ENCODE measurements at places on chromosomes 16 and 17.

GRCh38 chr16:75109732-75110243, 6.8 kb downstream of the LDHD start:
- no peak for DNase-seq

DNA sequence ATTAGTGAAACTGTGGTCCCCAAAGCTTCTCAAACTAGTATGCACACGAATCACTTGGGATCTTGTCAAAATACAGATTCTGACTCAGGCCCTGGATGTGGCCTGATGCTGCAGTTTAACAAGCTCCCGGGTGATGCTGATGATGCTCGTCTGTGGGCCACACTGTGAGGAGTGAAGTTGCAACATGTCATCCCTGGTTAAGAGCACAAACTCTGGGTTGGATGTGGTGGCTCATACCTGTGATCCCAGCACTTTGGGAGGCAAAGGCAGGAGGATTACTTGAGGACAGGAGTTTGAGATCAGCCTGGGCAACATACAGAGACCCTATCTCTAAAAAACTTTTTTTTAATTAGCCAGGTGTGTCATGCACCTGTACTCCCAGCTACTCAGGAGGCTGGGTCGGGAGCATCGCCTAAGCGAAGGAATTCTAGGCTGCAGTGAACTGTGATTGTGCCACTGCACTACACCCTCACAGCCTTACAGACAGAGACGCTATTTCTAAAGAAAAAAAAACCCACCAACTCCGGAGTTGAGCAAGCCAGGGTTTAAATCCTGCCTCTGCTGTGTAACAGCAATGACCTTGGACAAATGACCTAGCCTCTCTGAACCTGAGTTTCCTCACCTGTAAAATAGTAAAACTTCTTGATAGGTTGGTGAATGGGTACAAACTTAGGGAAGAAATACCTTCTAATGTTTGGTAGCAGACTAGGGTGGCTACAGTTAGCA, 24.4 kb upstream of the ABAT start:
- DNase-seq: no peak

GRCh38 chr16:50674831-50675230, 6.3 kb downstream of the SNX20 start:
- DNase-seq: no peak

- no peak for DNase-seq
Measured at GRCh38 chr16:64217789-64218535, 903.9 kb downstream of the CDH11 start.

DNA sequence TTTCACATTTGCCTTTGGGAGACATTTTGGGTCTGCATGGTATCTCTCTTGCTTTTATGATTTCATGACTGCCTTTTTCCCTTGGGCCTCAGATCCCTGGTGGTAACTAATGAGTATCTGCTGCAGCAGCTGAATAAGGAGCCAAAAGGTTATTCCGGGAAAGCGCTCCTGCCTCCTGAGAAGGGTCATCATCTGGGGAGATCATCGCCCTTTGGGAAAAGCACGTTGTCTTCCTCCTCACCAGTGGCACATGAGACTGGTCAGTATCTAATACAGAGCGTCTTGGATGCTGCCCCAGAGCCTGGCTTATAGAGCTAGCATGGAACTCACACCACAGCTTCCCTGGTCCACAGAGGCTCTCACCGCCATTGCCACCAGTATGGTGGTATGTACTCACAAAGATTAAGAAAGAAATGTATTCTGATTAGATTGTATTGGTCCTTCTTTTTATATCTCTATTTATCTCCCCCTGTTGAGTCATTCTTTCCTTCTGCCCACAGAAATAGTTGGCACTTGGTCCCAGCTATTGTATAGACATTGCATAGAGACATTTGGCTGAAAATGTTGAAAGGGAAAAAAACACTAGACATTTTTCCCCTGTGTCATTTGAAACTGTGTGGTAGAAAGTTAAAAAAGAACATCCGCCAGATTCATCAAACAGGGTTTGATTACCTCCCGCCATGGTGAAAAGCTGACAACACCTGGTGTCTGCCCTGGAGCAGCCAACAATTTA, 8.4 kb downstream of the TPPP3 start:
- no peak for DNase-seq

DNA sequence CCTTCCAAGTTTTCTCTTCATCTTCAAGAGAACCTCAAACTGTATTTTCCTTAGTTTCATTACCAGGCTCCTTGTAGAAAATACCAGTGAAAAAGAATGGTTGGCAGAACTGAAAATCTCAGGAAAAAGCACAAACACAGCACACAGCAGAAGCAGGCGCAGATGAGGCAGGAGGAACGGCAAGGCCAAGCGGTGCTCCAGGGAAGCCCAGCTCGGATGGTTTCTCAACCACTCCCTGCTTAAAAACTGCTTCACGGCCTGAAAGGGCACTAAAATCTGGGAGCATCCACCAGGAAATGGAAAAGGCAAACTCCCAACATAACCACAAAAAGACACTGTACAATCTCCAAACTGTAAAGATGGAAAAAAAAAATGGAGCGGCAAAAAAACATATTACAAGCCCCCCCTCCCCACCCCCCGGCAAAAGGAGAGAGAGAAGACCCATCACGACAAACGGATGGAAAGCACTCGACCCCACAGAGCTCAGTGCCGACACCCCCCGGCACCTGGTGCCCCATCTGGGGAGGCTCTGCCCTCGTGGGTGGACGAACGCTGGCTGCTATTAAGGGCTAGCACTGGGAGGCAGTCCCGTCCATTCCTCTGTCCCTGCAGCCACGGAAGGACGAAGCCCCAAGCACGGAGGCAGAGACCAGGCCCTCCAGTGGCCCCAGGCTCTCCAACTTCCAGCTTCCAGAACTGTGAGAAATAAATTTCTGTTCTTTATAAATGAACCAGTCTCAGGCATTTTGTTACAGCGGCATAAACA, 127.5 kb downstream of the ZNF778 start:
- no peak for DNase-seq

- no peak for DNase-seq
Measured at GRCh38 chr16:27980919-27981700, 82.4 kb downstream of the GSG1L start.

DNA sequence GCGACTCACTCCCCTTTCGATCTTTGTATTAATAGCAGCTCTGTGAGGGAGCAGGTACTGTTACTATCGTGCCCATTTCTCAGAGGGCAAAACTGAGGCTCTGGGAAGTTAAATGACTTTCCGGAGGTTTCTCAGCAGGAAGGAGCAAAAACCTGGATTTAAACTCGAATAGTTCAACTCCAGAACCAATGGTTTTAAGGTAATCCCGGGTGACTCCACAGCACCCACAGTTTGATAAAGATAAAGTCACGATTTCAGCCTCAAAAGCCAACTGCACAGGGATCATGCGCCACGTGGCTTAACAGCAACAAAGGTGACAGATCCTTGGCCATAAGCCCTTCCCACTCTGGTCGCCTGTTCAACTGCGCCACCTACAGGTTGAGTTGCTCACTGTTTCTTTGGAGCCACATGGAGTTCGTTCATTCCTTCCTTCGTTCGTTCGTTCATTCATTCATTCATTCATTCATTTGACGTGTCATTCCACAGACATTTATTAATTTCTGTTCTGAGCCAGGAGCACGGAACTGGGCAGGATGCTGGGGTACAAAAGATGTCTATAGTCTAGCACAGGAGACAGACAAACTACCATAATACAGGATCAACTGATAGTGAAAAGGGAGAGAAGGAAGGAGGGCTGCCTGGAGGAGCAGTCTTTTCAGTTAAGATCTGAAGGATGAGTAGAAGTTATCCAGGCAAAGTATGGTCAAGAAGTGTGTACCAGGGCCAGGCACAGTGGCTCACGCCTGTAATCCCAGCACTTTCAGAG, 134.8 kb downstream of the HS3ST2 start:
- peak; percentile 27 for DNase-seq

DNA sequence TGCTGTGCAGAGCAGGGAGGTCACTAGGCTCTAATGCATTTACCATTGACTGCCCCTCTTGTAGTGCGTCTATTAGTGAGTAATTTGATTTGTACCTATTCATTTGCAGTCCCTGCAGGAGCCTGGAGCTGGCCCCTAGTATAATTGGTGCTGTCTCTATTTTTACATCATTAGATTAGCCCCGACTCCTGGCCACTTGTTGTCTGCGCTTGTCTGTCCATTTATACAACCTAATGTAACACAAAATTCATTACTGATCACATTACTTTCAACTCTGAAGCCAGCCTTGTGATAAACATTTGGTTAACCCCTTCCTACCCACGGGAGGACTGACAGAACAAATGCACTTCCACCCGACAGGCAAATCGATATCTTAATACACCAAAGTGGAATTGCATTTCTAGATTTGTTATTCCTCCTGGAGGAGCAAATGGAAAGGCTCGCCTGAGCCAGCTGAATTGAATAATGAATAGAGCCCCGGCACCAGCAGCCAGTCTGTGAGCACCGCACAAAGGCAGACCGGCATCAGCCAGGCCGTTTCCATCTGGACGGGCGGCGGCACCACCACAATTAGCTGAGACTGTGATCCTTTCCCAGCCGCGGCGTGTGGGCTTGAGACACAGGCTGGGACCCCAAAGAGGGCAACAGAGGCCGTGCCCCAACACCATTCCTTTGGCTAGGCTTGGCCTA, 18.7 kb upstream of the TBX2 start:
- DNase-seq: no peak

DNA sequence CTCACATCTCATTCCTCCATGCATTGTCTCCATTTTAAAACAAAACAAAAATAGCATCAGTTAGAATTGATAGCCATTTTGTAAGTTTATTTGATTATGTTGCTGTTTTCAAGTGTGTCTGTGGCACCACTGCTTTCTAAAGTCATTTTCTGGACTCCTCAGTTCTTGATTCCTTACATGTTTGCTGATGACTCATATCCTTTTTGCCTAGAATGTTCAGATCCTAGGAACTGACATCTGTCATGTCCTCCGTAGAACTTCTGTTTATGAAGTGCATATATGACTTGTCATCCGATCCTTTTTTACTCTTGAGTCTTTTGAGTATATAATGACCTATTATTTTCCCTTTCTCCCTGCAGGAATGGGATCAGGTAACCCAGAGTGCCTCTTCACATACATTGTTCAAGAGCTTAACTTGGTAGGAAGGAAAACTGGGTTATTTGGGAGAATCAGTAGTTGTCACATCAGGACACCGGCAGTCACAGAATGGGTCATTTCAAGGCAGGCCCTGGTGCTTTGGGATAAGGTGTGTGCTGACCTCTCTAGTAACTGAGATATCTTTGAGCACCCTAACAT, 69.2 kb downstream of the MAP2K4 start:
- DNase-seq: no peak

GRCh38 chr16:11796227-11797165, 562 bp downstream of the ZC3H7A start:
- peak; percentile 17 for DNase-seq

- DNase-seq: no peak
Measured at GRCh38 chr17:12769981-12770380, 19.3 kb upstream of the ARHGAP44 start.

- DNase-seq: no peak
Measured at GRCh38 chr16:7148606-7149005, 184.0 kb upstream of the RBFOX1 start.

GRCh38 chr17:80397686-80398085, 17.3 kb upstream of the ENDOV start:
- no peak for DNase-seq

Measured in stimulated activated CD4-positive, alpha-beta T cell treated with anti-CD3 and anti-CD28 coated beads, Interleukin-12 subunit alpha, Interleukin-12 subunit beta, amount 100 ng/mL, for 4 hours (primary cell).